ENCODE measurements at places on chromosomes 5 and 9.

- DNase-seq: no peak
These were observed 1.6 kb upstream of the CFAP90 start for GRCh38 chr5:7852542-7852941.

DNA sequence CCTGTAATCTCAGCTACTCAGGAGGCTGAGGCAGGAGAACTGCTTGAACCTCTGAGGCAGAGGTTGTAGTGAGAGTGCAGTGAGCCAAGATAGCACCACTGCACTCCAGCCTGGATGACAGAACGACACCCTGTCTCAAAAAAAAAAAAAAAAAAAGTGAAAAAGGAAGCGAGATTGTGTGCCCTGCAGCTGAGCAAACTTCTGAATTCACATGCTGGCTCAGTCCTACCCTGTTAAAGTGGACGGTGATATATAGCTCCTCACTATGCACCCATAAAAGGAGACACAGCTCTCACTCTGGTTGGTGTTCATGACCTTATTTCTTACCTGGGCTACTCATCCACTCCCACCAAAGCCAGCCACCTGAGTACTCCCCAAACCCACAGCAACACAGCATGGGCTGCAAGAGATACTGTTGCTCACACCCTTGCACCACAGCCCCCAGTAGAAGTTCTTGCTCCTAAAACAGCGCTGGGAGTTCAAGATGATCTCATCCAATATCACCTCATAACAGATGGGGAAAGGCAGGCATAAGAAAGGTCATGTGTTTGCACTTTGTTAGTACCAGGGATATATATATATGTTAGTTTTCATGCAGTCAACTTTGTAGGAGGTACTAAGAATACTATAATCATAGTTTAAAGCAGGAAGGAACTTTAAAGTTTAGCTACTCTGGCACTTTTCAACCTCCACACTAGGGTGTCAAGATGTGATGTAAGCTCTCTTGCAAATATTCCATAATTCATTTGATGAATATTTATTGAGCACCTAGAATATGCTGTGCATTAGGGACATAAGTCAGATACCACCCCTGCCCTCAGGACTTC is 4.0 kb downstream of the TTLL11 start:
- no peak for DNase-seq

DNA sequence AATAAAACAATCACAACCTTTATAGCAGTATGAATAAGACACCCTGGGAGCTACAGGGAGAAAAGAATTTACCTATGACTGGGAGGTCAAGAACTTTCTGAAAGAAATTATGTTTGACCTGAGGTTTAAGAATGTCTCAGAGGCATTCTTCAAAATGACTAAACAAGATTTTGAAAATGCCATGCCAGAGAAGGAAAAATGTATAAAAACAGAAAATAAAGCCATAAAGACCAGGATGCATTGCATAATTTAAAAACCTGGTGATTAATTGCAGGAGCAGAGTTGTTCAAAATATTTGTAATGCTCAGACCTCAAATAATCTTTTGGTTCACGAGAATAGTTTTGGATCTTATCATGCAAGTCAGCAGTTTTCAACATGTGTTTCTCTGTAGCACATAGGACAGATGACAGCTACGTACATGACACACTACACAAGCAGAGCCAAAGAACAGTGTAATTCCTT is 954.7 kb upstream of the ARRDC3 start:
- no peak for DNase-seq

DNA sequence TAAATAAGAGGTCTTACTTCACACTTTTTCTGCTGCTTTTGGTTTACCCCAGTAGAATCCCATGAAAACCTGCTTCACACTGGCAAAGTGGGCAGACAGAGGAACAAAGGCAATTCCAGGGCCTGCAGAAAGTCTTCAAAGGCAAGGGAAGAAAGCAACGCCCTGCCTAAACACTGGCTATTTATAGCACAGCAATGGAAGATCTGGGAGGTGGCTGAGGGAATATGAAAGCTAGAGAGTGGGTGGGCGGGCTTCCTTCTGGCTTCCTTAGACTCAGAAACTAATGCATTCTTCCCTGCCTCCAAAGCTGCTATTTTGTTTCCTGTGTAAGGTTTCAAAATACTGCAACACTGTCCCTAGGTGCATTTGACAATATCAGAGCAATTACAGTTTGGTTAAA is 46.8 kb downstream of the ELAVL2 start:
- DNase-seq: no peak

DNA sequence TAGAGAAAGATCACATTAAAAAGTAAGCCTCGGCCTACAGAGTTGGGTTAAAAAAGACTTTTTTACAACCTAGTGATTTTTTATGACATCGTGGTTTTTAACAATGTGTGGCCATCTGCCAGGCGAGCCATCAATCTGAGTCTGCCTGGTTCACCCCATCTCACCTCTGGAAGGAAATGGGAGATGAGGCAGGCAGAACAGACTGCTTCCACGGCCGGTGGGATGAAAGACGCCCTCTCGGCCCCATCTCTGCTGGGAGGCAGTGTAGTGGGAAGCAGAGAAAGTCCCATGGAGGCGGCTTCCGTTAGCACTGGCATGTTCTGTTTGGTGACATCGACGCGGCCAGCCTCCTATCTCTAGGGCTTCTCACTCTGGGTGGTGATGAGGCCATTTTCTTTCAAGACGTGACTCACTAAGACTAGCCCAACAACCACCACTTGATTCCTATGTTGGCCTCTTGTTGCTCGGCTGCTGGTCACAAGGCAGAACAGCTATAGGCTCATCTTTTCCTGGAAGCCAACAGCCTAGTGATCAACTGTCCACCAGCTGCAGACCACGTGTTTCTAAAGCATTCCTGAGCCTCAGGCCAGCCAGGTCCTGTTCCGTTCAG is 132.4 kb upstream of the OTULINL start:
- no peak for DNase-seq

GRCh38 chr5:155512329-155512728 is 498.8 kb downstream of the KIF4B start:
- DNase-seq: no peak

DNA sequence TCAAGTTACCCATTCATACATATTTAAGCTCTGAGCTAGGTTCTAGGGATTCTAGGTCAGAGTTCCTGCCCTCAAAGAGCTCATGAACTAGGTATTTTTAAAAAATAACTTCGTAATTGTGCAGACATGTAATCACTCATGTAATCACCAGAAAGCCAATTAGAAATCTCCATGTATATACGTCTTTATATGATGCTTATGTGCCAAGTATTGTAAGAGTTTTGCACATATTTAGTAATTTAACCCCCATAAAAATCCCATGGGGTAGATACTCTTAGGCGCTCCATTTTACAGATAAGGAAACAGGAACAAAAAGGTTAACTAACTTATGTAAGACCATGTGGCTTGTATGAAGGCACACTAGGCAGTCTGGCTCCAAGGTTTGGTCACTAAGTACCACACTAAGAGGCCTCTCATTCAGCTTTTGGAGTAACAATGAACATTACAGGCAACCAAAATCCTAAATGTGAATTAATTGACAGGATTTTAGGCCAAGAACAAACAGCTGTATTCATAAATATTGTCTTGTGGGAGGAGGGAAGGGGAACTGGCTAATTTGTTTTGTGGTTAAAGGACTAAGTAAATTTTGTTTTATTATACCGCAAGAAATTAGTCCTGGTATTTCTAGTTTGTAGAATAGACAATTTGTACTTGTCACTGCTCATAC is 1.7 kb upstream of the OTULINL start:
- no peak for DNase-seq

- no peak for DNase-seq
These were observed 41.9 kb downstream of the GLRX start for GRCh38 chr5:95780597-95780996.

DNA sequence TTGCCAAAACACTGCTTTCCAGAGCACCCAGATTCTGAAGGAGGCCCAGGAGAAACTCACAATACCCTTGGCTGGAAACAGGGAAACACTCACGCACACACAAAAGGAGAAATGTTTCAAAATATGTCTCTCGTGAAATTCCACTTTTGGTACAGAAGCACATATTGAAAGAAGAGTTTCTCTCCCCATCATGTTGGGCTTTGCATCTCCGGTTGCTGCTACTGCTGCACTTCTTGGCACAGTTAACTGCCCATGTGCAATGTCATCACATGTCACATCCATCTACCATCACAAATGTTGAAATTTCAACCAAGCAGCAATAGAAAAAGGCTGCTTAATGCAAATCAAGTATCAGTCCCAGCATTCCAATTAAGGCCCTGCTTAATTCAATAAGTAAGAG is 72.1 kb downstream of the ABCA1 start:
- DNase-seq: no peak

- no peak for DNase-seq
These were observed 241.6 kb downstream of the SYK start for GRCh38 chr9:91043056-91043810.

DNA sequence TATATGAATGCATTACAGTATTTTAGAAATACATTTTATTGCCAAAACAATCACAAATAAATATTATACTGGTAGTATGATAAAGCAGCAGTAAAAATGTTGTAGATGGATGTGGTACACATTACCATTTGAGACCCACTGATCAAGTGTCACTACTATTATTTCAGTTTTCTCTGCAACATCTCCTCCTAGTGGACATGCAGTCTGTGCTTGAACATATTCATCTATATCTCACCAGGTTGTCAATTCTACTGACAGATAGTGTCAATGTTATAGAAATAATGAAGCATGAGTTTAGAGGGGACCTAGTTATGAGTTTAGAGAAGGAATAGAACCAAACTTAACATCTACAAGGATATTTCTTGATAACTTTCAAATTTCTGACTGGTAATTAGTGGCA is 39.2 kb upstream of the ELOVL7 start:
- no peak for DNase-seq

DNA sequence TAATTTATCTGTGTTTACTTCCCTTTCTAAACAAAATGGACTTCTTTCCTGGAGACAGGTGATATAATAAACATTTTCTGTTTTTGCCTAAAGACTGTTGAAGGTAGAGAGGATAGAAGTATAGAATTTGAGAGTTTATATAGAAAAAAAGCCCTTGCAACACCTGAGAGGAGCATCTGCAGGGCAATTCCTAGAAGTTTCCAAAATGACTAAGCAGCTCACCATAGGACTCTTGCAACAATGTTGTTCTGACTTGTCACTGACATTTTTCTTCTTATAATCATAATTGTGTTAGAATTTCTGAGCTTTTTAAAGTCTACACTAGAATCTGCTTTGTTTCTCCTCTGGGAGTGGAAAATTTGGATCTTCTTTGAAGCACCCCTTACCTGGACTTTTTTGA is 216.8 kb downstream of the TUSC1 start:
- no peak for DNase-seq

GRCh38 chr5:61680247-61680646 is 348.2 kb downstream of the ZSWIM6 start:
- no peak for DNase-seq

DNA sequence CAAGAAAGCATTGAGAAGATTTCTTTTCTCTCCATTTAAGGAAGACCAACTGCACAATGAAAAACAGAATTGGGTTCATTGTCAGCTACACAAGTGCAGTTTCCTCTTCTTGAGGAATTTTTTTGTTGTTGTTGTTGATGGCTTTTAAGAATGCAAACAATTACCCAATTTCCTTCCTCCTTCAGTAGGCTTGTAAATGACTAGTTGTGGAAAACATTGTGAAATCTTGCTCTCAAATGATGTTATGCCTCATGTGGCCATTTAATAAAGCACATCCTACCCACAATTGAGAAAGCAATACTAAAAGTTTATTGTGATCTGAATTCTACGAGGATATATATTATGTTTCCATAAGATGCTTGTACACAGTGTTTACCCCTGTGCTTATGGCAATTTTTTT is 171.6 kb downstream of the FAM174A start:
- no peak for DNase-seq

GRCh38 chr5:89628876-89629635 is 746.1 kb upstream of the MEF2C start:
- no peak for DNase-seq

- no peak for DNase-seq
These were observed 71.6 kb downstream of the LRRC70 start for GRCh38 chr5:62650197-62650596.

DNA sequence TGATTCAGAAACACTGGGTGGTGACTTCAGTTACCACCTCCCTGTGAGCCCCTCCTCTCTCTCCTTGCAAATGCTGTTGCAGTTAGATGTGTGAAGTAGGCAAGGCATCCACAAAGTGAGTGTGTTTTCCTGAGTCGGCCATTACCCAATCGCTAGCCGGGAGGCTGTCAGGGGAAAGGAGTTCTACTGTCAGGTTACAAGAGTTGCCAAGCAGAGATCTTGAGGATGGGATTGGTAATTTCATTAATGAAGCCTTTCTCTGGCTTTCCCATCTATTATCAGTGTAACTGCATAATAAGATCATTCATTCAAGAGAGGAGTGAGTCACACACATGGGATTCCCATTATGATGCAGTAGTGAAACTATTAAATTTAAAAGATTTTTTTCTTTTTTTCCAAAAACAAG is 106.9 kb downstream of the GLDC start:
- no peak for DNase-seq

DNA sequence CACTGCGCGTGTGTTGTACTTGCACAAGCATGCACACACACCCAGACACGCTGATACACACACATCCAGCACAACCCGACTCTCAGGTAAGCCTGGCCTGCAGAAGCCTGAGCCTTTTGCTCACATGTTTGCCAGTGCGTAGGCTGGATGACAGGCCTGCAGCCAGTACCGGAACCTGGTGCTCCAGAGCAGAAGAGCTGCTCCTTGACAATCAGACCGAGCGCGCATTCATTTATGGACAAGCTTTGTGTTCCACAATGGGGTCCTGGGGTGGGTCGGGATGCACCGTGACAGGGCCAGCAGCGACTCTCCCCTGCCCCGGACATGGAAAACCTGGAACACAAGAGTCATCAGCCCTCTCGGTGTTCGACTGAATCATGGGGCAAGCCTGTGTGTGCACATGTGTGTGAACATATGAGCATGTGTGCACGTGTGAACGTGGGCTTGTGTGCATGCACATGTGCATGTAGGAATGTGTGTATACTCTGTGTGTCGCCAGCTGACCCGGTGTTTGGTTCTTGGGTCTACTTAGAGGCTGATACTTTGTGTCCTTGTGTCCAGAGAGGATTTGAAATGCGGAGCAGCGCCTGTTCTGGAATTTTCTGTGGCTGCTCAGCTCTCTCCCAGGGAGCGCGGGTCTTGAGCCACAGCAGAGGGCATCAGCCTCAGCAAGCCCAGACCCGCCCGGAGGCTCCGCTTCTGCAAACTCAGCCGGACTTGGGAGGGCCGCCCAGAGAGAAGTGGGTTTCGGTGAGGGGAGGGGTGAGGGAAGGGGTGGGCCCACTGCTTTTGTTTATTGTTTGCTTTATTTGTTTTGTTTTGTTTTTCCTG is 32.2 kb downstream of the IRX4 start:
- DNase-seq: no peak

DNA sequence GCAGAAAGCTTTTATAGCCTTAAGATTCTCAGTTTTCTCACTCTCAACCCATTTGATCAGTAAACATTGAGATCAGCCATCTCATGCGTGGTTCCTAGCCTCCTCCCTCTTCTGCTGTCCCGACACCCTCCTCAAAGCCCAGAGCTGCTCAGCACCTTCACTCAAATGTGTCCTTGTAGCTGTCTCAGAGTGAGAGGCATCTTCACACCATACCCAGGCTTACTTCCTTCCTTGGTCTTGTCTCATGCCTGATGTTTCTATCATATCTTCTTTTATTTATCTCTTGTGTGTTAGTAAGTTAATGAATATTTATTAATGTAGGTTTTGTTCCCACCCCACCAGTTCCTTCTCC is 72.4 kb upstream of the SNX2 start:
- DNase-seq: no peak
